ENCODE measurements at places on chromosomes 6 and 20.

- no peak overlapping the region for H3K4me3 ChIP-seq
- no peak for DNase-seq
- H3K4me1 ChIP-seq, result no peaks in the 10 kb centered on the region
- H3K27ac ChIP-seq, result no peak overlapping the region
Observed at GRCh38 chr6:159540883-159541282, 152.2 kb downstream of the SOD2 start.

DNA sequence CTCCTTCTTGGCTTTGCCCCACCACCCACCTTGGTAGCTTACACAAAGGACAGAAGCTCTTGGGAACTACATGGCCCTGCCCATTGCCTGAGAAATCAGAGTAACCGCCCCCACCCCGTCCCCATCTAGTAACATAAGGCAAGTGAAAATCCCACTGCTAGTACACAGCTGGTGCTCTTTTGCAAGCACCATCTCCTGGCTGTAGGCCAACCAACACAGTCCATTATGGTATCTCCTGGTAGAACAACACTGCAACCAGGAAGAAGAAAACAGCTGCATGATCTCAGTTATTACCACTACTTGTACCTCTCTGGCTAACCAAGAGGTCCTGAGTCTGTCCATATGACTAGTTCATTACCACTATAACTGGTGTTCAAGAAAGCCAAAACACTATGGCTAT is 841.1 kb upstream of the MANEA start:
- no peaks in the 10 kb centered on the region for H3K4me1 ChIP-seq
- H3K27me3 ChIP-seq, result no peaks in the 10 kb centered on the region
- DNase-seq, result no peak
- no peak overlapping the region for H3K4me3 ChIP-seq
- H3K36me3 ChIP-seq, result no peaks in the 10 kb centered on the region

GRCh38 chr6:4439159-4439558 is 303.8 kb upstream of the ECI2 start:
- no peak for DNase-seq
- H3K4me1 ChIP-seq, result no peaks in the 10 kb centered on the region
- no peaks in the 10 kb centered on the region for H3K27me3 ChIP-seq
- H3K36me3 ChIP-seq, result no peaks in the 10 kb centered on the region
- no peak overlapping the region for H3K4me3 ChIP-seq
- no peak overlapping the region for H3K27ac ChIP-seq

- DNase-seq, result no peak
- no peaks in the 10 kb centered on the region for H3K36me3 ChIP-seq
- H3K27me3 ChIP-seq, result no peaks in the 10 kb centered on the region
- no peak overlapping the region for H3K27ac ChIP-seq
- H3K4me1 ChIP-seq, result no peaks in the 10 kb centered on the region
Observed at GRCh38 chr20:19786311-19786710, 28.3 kb downstream of the RIN2 start.

DNA sequence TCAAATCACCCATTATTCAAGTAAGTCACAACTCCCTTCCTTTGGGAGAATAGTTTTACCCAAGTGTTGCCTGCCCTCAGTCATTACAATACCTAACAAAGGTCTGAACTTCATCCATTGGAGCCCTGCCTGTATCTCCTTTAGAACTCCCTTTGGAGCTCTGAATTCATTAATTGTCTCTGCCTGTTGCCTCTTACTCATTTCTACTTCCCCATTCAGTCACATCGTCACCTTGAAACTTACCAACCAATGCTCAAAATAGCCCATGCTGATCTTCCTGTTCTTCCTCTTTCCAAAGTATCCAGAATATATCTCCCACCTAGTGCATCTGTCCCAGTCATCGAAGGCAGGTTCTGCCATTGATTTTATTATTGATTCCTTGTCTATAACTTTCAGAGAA is 120.7 kb upstream of the ADGRF1 start:
- H3K27ac ChIP-seq, result no peak overlapping the region
- no peaks in the 10 kb centered on the region for H3K27me3 ChIP-seq
- no peaks in the 10 kb centered on the region for H3K4me1 ChIP-seq
- H3K36me3 ChIP-seq, result no peaks in the 10 kb centered on the region

GRCh38 chr20:4918473-4918872 is 82.8 kb downstream of the SLC23A2 start:
- DNase-seq, result no peak
- no peak overlapping the region for H3K4me3 ChIP-seq
- H3K4me1 ChIP-seq, result no peaks in the 10 kb centered on the region
- no peaks in the 10 kb centered on the region for H3K36me3 ChIP-seq

GRCh38 chr20:41155261-41155660 is 17.9 kb downstream of the PLCG1 start:
- DNase-seq, result no peak
- H3K36me3 ChIP-seq, result peaks cover 8% of the 10 kb centered on the region
- no peak overlapping the region for H3K4me3 ChIP-seq
- H3K27me3 ChIP-seq, result no peaks in the 10 kb centered on the region
- H3K4me1 ChIP-seq, result peaks cover 98% of the 10 kb centered on the region

DNA sequence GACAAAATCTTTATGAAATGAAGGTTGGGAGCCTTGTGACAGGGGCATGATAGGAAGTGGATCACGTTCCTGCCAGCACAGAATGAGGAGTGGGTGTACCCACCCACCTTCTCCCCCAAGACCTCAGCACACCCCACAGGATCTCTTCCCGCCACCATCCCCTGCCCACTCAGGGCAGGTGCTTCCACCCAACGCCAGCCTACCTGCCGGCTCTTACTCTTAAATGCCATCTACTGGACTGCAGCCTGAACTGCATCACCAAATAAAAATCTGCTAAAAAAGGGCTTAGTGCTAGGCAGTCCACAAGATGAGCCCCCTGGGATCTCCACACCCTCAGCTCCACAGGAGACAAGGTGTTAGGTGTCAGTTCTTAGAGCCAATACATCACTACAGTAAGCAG is 20.6 kb downstream of the DTNBP1 start:
- no peaks in the 10 kb centered on the region for H3K36me3 ChIP-seq
- H3K27ac ChIP-seq, result no peak overlapping the region

DNA sequence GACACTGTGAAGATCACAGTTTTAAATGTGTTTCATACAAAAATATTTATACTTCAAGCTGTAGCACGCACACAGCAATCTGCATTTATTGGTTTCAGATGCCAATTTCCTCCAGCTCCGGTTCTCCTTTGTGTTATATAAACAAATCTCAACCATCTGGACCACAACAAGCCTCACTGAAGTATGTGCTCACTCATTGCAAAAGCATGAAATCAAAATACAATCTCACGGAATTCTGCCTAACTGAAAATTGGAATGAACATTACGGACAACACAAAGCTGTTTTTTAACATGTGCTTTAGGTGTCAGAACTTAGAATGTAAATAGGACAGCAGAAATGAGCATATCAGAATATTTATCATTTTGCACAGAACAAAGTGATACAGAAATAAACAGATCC is 38.0 kb downstream of the RCAN2 start:
- H3K27me3 ChIP-seq, result no peaks in the 10 kb centered on the region
- no peaks in the 10 kb centered on the region for H3K4me1 ChIP-seq
- H3K27ac ChIP-seq, result no peak overlapping the region
- DNase-seq, result no peak
- no peak overlapping the region for H3K4me3 ChIP-seq
- H3K36me3 ChIP-seq, result no peaks in the 10 kb centered on the region

GRCh38 chr20:35511814-35512420 is 17.5 kb downstream of the C20orf173 start:
- no peaks in the 10 kb centered on the region for H3K27me3 ChIP-seq
- no peak overlapping the region for H3K27ac ChIP-seq
- peaks cover 69% of the 10 kb centered on the region for H3K36me3 ChIP-seq

DNA sequence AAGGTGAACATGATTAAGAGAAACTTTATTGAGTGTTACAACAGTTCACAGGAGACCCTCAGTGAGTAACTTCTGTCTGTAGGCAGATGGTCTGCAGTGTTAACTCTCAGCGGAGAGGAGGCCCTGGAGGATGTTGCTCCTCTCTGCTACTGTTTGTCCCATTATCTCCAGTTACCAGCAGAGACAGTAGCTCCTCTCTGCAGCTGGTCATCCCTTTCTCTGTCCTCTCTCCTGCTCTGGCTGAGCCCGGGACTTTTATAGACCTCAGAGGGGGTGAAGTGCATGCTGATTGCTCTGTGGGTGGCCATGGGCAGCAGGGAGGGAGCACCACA is 5.7 kb downstream of the GTSF1L start:
- DNase-seq, result no peak
- H3K27me3 ChIP-seq, result no peaks in the 10 kb centered on the region
- H3K36me3 ChIP-seq, result no peaks in the 10 kb centered on the region

- no peak overlapping the region for H3K27ac ChIP-seq
- no peak for DNase-seq
- no peaks in the 10 kb centered on the region for H3K27me3 ChIP-seq
- H3K4me3 ChIP-seq, result no peak overlapping the region
- no peaks in the 10 kb centered on the region for H3K4me1 ChIP-seq
- no peaks in the 10 kb centered on the region for H3K36me3 ChIP-seq
Observed at GRCh38 chr6:68094070-68094469, 541.0 kb upstream of the ADGRB3 start.

GRCh38 chr6:13881621-13882165 is 43.1 kb upstream of the RNF182 start:
- H3K27ac ChIP-seq, result no peak overlapping the region
- H3K4me3 ChIP-seq, result no peak overlapping the region
- no peaks in the 10 kb centered on the region for H3K4me1 ChIP-seq
- H3K27me3 ChIP-seq, result no peaks in the 10 kb centered on the region
- no peak for DNase-seq

GRCh38 chr6:167472148-167472547 is 147.3 kb downstream of the TTLL2 start:
- H3K27ac ChIP-seq, result no peak overlapping the region
- H3K4me1 ChIP-seq, result peaks cover 4% of the 10 kb centered on the region
- no peak overlapping the region for H3K4me3 ChIP-seq
- no peaks in the 10 kb centered on the region for H3K36me3 ChIP-seq

- no peak overlapping the region for H3K4me3 ChIP-seq
- H3K36me3 ChIP-seq, result no peaks in the 10 kb centered on the region
- no peaks in the 10 kb centered on the region for H3K27me3 ChIP-seq
- DNase-seq, result no peak
Observed at GRCh38 chr6:90098001-90098531, 198.6 kb downstream of the BACH2 start.

GRCh38 chr20:24617080-24617432 is 147.6 kb downstream of the SYNDIG1 start:
- H3K4me1 ChIP-seq, result no peaks in the 10 kb centered on the region
- H3K36me3 ChIP-seq, result no peaks in the 10 kb centered on the region
- H3K27me3 ChIP-seq, result no peaks in the 10 kb centered on the region
- no peak for DNase-seq
- H3K27ac ChIP-seq, result no peak overlapping the region

GRCh38 chr6:41608443-41609151 is 29.7 kb upstream of the MDFI start:
- H3K4me1 ChIP-seq, result no peaks in the 10 kb centered on the region
- no peaks in the 10 kb centered on the region for H3K36me3 ChIP-seq
- H3K27me3 ChIP-seq, result no peaks in the 10 kb centered on the region
- DNase-seq, result no peak

DNA sequence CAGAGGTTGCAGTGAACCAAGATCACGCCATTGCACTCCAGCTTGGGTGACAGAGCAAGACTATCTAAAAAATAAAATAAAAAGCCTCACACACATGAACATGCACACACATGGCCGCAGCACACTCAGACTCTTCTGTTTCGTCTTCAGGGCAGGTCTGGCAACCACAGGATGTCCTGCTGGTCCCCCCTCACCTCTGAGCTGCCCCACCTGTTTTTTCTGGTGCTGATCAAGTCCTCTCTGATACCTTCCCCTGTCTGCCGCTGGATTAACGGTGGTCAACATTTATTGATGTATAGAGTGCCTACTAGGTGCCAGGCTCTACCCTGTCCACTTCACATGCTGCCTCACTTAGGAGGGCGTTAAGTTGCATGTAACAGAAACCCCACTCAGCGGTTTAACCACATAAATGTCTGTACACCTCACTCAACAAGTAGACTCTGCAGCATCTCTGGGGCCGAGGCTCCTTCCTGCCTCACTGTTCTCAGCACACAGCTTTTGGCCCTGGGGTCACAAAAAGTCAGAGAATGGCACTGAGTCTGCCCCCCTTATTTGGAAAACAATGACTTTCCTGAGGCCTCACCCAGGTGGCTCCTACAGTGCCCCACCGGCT is 4.5 kb upstream of the AP5S1 start:
- H3K27ac ChIP-seq, result peak overlapping the region; percentile 50
- no peaks in the 10 kb centered on the region for H3K27me3 ChIP-seq
- no peak overlapping the region for H3K4me3 ChIP-seq
- H3K4me1 ChIP-seq, result peaks cover 61% of the 10 kb centered on the region

DNA sequence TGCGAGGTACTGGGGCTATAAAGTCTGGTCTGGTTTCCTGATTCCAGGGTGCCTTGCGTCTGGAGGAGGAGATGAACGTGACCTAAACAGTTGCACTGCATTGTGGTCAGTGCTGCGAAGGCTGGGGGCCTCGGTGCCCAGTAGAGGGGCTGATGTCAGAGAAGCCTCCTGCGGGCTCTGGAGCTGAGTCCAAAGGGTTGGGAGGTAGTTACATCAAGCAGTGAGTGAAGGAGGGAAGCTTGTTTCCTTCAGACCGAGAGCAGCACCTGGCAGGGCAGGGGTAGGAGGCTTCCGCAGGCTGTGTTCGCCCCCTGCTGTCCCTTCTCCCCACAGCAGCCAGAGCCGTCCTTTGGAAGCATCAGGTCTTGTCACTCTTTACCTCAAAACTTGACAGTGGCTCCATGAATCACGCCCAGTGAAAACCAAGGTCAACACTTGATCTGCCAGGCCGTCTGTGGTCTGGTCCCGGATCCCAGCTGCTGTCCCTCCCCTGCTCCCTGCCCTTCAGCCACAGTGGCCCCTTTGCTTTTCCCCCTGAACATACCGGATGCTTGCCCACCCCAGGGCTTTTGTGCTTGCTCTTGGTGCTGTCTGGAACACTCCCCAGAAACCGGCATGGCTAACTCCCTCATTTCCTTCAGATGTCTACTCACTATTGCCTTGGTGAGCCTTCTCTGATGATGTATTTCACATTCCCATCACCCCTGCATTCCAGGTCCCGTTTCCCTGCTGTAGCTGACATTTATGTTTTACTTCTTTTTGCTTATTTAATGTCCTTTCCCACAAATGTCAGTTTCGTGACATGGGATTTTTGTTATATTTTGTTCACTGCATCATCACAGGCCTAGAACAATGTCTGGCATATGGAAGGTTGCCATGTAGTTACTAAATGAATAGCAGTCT is 7.0 kb downstream of the DYNLRB1 start:
- no peak overlapping the region for H3K4me3 ChIP-seq
- no peak overlapping the region for H3K27ac ChIP-seq
- DNase-seq, result no peak
- no peaks in the 10 kb centered on the region for H3K27me3 ChIP-seq
- peaks cover 5% of the 10 kb centered on the region for H3K4me1 ChIP-seq

GRCh38 chr6:20571261-20571660 is 37.0 kb downstream of the CDKAL1 start:
- no peaks in the 10 kb centered on the region for H3K27me3 ChIP-seq
- H3K36me3 ChIP-seq, result peaks cover 10% of the 10 kb centered on the region
- DNase-seq, result no peak
- H3K27ac ChIP-seq, result no peak overlapping the region
- no peak overlapping the region for H3K4me3 ChIP-seq
- H3K4me1 ChIP-seq, result no peaks in the 10 kb centered on the region

- H3K36me3 ChIP-seq, result no peaks in the 10 kb centered on the region
- no peaks in the 10 kb centered on the region for H3K27me3 ChIP-seq
Observed at GRCh38 chr6:148138573-148138972, 204.1 kb upstream of the SASH1 start.

- no peak overlapping the region for H3K4me3 ChIP-seq
- no peaks in the 10 kb centered on the region for H3K36me3 ChIP-seq
- no peaks in the 10 kb centered on the region for H3K4me1 ChIP-seq
- no peak for DNase-seq
- no peaks in the 10 kb centered on the region for H3K27me3 ChIP-seq
Observed at GRCh38 chr20:14700639-14700960, 363.2 kb upstream of the FLRT3 start.

- H3K36me3 ChIP-seq, result peaks cover 2% of the 10 kb centered on the region
- H3K4me1 ChIP-seq, result peaks cover 39% of the 10 kb centered on the region
Observed at GRCh38 chr20:17613328-17614175, 43.7 kb downstream of the DSTN start.

Measured in effector memory CD4-positive, alpha-beta T cell (primary cell).